ENCODE measurements at places on chromosomes 1 and 21.

GRCh38 chr1:191895049-191895448 is 263.2 kb upstream of the RGS18 start:
- no peak for DNase-seq

GRCh38 chr1:18977428-18977827 is 21.0 kb upstream of the IFFO2 start:
- no peak for DNase-seq

DNA sequence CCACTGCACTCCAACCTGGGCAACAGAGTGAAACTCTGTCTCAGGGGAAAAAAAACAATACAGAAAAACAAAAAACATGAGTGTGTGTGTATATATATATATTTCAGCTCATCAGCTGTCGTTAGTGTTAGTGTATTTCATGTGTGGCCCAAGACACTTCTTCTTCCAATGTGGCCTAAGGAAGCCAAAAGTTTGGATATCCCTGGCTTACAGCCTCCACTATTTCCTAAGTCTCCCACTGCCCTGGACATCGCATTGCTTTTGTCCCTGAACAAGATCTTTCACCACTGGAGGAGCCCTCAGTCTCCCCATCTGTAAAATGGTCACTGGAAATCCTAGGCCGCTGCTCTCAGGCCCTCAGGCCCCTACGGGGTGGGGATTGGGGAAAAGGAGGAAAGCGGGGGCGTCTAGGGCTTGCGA is 391 bp upstream of the LDLRAP1 start:
- no peak for DNase-seq

GRCh38 chr21:44737706-44738354 is 26.5 kb upstream of the TSPEAR start:
- no peak for DNase-seq

Data from foreskin fibroblast (primary cell).